ENCODE measurements at places on chromosomes 1 and 21. TPM values are rescaled to one million over a fixed set of nuclear protein-coding genes. Genes with fewer than 3 reads are reported as not detected.

Gene SLFNL1
- 0.66 TPM for total RNA-seq

DNA sequence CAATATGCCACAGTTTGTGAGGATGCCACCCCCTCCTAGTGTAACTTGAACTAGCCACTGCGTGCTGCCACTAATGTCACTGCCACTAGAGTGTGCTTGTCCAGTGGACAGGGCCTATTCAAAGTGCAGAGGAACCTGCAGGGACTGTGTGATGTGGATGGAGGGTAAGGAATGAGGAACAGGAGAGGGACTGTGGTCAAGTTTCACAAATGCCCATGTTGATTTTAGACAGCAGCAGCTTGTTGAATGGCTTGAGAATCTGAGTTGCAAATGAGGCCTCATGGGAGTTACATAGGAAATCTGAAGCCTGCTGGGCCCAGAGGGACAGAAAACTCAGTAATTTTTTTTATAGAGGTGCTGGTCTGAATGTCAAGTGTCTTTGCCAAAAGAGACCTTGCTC, 112.3 kb downstream of the HHAT start:
- no peak overlapping the region for H3K27ac ChIP-seq
- H3K27me3 ChIP-seq, result no peaks in the 10 kb centered on the region
- H3K4me3 ChIP-seq, result no peak overlapping the region
- H3K36me3 ChIP-seq, result no peaks in the 10 kb centered on the region

GRCh38 chr1:218472885-218473284, 127.7 kb downstream of the TGFB2 start:
- DNase-seq, result no peak
- no peaks in the 10 kb centered on the region for H3K36me3 ChIP-seq
- no peak overlapping the region for H3K4me3 ChIP-seq
- H3K4me1 ChIP-seq, result no peaks in the 10 kb centered on the region
- no peak overlapping the region for H3K27ac ChIP-seq

DNA sequence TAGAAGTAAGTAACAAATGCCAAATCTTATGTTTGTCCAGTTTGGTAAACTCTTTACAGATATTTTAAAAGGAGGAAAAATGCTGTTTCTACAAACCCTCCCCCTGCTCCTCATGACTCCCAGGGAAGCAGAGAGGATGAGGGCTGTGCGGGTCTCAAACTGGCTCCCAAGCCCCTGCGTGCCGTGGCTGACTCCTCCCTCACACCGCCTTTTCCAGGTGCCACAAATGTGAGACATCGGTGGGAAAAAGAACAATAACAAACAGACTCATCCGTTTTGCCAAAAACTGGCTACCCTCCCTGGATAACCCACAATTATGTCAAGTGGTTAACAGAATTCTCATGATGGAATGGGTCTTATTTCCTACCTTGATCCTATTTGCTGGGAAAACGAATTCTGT, 594.6 kb downstream of the PTPRU start:
- DNase-seq, result no peak
- no peak overlapping the region for H3K27ac ChIP-seq
- no peak overlapping the region for H3K4me3 ChIP-seq
- H3K4me1 ChIP-seq, result no peaks in the 10 kb centered on the region
- no peaks in the 10 kb centered on the region for H3K36me3 ChIP-seq
- H3K27me3 ChIP-seq, result peaks cover 29% of the 10 kb centered on the region

GRCh38 chr1:10727751-10728232, 68.7 kb downstream of the CASZ1 start:
- no peak for DNase-seq
- no peaks in the 10 kb centered on the region for H3K36me3 ChIP-seq
- peaks cover 12% of the 10 kb centered on the region for H3K4me1 ChIP-seq
- no peaks in the 10 kb centered on the region for H3K27me3 ChIP-seq
- no peak overlapping the region for H3K4me3 ChIP-seq

All from breast epithelium (tissue), 4 donors.